Activated T-helper 9 cell treated with anti-CD3 and anti-CD28 coated beads, Interleukin-2, amount 50 U/mL, for 16 hours (primary cell): ENCODE measurements at places on chromosomes 5 and 9.

GRCh38 chr5:103305809-103306208 lies 47.2 kb downstream of the MACIR start:
- no peak for DNase-seq

GRCh38 chr9:16864649-16865434 lies 5.6 kb downstream of the BNC2 start:
- no peak for DNase-seq

DNA sequence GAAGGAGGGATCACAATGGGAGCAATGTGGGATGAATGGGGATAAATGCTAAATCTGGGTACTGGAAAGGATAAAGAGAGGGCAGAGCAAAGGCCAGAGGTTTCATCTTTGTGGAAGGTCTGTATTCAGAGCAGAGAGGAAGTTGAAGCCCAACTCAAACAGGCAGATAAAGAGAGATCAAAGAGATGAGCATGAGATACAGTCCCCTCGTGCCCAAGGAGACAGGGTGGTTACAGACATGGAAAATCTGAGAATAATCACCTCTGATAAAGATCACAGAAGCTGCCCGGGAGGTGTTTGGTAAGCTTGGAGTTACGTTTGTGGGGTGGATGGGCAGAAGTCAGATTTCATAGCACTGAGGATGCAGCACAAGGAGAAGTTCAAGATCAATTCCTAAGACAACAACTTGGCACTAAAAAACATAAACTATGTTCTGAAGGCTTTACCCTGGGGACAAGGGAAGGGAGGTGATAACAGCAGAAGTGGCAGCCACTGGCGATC lies 459 bp upstream of the ERAP2 start:
- no peak for DNase-seq

- no peak for DNase-seq
Measured at GRCh38 chr5:65928322-65928752, 2.0 kb downstream of the ERBIN start.

DNA sequence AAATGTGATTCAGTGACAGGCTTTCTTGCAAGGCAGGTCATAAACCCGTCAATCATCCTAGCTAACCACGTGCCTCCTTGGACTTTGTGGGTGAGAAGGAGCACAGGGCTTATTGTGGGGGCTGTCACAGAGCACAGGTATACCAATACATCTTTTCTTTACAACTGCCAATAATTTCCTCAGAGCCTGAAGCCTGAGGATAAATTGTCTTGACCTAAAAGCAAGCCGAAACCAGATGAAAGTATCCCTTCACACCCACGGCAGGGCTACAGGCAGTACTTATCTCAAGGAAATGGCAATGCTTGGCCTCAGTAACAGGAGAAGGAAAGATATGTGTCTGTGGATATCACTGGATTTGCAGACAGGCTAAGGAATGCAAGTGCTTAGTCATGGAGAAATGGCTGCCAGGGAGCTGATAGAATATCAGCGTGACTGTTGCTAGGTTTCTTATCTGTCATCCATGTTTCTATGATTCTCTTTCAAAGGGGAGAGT lies 90.3 kb upstream of the ZNF366 start:
- DNase-seq, result no peak

GRCh38 chr5:89005990-89006389 lies 123.0 kb upstream of the MEF2C start:
- DNase-seq, result no peak

DNA sequence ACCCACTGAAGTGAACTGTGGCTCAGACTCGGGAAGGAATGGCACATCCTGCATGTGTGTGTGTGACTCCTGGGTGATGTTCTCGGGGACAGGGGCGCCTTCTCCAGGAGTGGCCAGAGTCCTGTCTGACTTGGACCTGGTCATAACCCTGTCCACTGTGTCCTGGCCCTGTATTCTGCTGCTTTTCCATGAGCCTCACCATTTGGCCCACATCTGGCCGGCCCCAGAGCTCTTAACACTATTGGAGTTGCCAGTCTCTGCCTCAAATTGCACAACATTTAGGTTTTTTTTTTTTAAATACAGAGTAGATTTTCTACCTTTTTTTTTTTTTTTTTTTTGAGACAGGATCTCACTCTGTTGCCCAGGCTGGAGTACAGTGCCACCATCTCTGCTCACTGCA lies 278.3 kb upstream of the TUT7 start:
- no peak for DNase-seq

DNA sequence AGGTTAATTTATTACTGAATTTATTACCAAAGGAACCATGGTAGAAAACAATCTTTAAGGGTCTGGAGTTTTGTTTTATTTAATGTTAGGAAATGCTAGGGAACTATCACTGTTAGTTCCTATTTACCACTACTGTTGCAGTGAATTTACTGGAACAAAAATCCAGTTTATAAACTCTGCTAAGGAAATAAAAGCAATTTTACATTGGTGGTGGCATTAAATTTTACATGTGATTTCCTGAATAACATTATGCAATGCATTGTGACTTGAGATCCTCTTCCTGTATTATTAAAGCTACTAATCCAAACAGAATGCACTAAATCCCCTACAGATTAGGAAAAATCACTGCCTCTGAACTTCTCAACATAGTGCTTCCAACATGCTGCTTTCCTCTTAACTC lies 599.5 kb upstream of the PTGER4 start:
- no peak for DNase-seq

GRCh38 chr5:87944553-87945285 lies 323.9 kb downstream of the TMEM161B start:
- DNase-seq, result no peak

- no peak for DNase-seq
Measured at GRCh38 chr9:84620338-84620737, 49.2 kb upstream of the NTRK2 start.

DNA sequence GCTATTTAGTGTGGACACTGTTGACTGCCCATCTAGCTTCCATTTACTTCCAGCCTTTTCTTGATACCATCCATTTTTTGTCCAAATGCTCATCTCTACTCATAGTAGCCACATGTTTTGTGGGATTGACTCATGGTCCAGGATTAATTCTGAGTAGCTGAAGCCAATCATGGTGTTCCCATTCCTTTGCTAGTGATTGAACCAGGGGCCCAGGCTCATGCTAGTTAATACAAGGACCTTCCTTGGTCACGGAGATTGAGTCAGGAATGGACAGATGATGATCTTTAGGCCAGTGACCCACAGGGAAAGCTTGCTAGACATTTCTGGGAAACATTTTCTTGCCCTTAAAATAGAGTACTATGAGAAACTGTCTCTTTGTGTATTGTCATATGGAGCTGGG lies 272.9 kb upstream of the RIOK2 start:
- no peak for DNase-seq

DNA sequence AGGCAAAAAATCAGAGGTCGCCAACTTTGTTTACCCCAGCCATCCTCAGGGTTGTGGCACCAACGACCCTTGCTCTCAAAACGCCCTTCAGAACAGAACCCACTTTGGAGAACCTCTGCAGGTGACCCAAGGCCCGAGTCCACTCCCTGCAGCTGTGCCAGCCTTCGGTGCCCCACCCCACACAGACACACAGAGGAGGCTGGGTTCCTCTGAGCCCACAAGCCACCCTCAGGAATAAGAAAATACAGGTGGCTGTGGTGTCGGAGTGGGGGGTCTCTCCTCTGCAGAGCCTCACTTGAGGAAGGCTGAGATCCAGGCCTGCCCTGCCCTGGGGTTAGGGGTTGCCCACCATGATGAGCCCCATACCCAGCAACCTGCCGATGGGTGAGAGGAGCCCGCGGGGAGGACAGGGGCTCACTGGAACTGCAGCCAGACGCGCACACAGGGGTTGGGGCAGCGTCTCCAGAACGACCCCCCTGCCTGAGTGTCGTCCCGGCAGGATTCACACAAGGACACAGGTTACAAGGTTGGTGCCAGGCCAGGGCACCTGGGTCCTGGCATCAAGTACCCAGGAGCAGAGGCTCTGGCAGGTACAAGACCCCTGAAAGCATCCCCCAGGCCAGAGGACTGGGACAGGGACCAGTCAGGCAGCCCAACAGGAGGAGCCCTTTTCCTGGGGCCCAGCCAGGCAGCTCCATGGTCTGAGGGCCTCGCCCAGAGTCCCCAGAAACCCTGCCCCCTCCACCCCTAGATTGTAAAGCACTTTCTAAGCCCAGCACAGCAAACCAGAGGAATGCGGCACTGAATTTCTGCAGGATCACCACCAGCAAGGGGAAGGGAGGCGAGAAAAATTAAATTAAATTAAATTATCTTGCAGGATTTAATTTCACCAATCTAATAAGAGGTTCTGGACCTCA lies 40.0 kb downstream of the NACC2 start:
- no peak for DNase-seq

GRCh38 chr5:77498952-77499351 lies 6.8 kb upstream of the WDR41 start:
- no peak for DNase-seq

- no peak for DNase-seq
Measured at GRCh38 chr9:6973089-6973488, 215.3 kb downstream of the KDM4C start.

DNA sequence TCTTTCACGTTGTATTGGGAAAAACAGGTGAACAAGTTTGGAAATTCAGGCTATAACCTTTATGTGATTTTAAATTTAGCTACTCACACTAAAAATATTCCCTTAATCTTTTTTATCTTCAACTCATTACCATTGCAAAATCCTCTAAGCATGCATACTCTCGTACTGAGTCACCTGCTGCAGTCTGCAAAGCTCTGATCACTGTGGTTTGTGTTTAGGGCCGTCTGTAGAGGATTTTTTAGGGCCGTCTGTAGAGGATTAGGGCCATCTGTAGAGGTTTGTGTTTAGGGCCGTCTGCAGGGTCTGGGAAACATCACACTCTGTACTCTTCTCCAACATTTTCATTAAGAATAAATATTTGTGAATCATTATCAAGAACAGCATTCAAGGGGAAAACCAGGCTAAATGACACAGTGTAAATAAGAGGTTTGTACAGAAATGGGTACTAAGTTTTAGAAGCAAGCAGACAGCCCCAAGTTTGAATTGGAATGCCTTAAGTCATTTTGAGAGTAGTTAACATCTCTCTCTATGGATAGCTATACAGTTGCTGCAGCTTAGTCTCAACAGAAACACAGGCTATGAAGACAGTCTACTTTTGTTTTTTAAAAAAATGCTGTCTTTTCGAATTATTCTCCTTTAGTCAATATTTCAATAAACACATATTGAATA lies 155.0 kb upstream of the TSLP start:
- no peak for DNase-seq

DNA sequence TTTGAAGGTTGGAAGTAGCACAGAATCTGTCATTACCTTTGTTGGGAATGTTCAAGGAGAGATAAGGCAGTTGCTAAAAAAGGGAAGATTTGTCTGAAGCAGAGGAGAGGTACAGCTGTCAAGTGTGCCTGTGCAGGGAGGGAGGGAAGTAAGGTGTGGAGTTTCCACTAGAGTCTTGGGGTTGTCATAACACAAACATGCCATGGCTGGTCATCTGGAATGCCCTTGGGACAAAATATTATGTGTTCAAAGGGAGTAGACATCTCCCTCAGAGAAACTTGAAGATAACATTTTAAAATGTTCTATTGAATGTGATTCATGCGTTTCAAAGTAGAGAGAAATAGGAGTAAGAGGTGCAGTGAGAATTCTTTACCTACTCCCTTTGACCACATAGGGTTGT lies 95.0 kb downstream of the MUSK start:
- no peak for DNase-seq

- DNase-seq, result peak; percentile 25
Measured at GRCh38 chr5:168987543-168988300, 313.2 kb downstream of the SLIT3 start.

- no peak for DNase-seq
Measured at GRCh38 chr9:93184432-93185265, 710 bp downstream of the WNK2 start.

DNA sequence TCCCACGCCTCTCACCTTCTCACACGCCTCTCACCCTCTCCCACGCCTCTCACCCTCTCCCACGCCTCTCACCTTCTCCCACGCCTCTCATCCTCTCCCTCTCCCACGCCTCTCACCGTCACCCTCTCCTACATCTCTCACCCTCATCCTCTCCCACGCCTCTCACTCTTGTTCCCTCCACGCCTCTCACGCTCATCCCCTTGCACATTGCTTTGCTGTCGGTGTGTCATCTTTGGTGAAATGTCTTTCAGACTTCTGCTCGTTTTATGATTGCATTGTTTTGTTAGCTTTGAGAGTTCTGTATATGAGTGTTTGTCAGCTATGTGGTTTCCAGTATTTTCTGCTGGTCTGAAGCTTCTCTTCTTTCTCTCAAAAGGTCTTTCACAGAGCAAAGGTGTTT lies 102.7 kb downstream of the EHMT1 start:
- DNase-seq, result no peak

DNA sequence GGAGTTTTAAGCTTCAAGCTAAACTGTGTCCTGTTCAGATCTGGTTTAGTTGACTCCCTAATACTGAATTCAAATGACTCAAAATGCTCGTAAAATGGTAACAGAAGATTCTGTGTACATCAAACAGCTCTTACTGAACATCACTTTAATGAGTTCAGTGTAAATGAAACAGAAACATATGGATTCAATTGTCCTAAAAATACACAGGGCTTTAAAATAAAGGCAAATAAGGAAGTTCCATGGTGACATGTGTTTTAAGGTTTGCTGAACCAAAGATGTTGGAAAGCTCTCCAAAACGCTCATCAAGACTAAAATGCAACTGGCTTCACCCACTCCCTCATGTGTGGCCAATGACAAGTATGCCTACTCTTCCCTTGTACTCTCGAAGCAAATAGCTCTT lies 340.0 kb upstream of the PIK3R1 start:
- DNase-seq, result no peak

GRCh38 chr5:74250304-74251102 lies 390.0 kb downstream of the ENC1 start:
- DNase-seq, result no peak

- no peak for DNase-seq
Measured at GRCh38 chr5:119187776-119188529, 117.1 kb downstream of the DMXL1 start.

DNA sequence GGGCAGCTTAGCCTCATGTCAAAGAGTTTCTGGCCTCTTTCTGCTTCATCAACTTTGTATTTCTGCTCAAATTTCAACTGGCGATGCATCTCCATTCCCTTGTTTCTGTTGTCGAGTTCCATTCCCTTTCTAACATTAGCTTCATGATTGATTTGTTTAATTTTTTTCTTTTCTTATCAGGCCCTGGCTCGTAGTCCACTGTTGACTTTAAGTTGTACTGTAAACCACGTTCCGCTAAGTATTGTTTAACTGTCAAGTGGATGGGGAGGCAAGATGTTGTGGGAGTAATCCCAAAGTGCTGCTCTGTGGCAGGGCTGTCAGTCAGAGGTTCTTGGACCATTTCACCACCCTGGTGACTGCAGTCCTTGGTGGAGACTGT lies 309.1 kb downstream of the PSAT1 start:
- no peak for DNase-seq

- no peak for DNase-seq
Measured at GRCh38 chr9:242461-243080, 27.9 kb downstream of the DOCK8 start.
